PC-9 (cell line): ENCODE measurements at places on chromosomes 4 and X. TPM values are rescaled to one million over a fixed set of nuclear protein-coding genes. Genes with fewer than 3 reads are reported as not detected.

PRRG1 gene
- 23.5 and 34.4 TPM in 2 replicates for total RNA-seq

ZMAT1 gene
- not detected in 2 replicates for total RNA-seq

TLL1 gene
- 0.45 and 0.46 TPM in 2 replicates for total RNA-seq

NOX1 gene
- not detected in 2 replicates for total RNA-seq

SLC6A14 gene
- total RNA-seq = 0.44 and 0.60 TPM in 2 replicates

GLOD5 gene
- total RNA-seq = not detected in 2 replicates

MAP3K15 gene
- not detected in 2 replicates for total RNA-seq

SHOX gene
- not detected in 2 replicates for total RNA-seq

CLNK gene
- total RNA-seq = not detected in 2 replicates

PRDM8 gene
- 0.26 and 0.88 TPM in 2 replicates for total RNA-seq

CCNA2 gene
- 61.9 and 70.7 TPM in 2 replicates for total RNA-seq

SRPX2 gene
- total RNA-seq = 65.9 and 77.8 TPM in 2 replicates

IQCM gene
- not detected in 2 replicates for total RNA-seq

TMEM35A gene
- total RNA-seq = not detected in 2 replicates

GAGE2A gene
- total RNA-seq = not detected in 2 replicates

OTC gene
- total RNA-seq = not detected in 2 replicates

CXCL10 gene
- total RNA-seq = not detected in 2 replicates

PPP4R3C gene
- total RNA-seq = 1.2 and 1.5 TPM in 2 replicates

CDX4 gene
- total RNA-seq = not detected in 2 replicates

GATA1 gene
- total RNA-seq = not detected in 2 replicates

ADAM29 gene
- not detected in 2 replicates for total RNA-seq

SMC1A gene
- total RNA-seq = 114 and 162 TPM in 2 replicates

P2RY4 gene
- total RNA-seq = 0.50 and 0.65 TPM in 2 replicates

ARX gene
- total RNA-seq = not detected in 2 replicates

PTTG2 gene
- total RNA-seq = 0.55 and 2.1 TPM in 2 replicates

QRFPR gene
- total RNA-seq = 0.28 TPM in 1 of 2 replicates, not detected in the other

TMPRSS11A gene
- total RNA-seq = not detected in 2 replicates

CDS1 gene
- 35.6 and 37.3 TPM in 2 replicates for total RNA-seq

BMPR1B gene
- total RNA-seq = 1.1 and 3.2 TPM in 2 replicates

GPR82 gene
- not detected in 2 replicates for total RNA-seq

CCDC120 gene
- total RNA-seq = 20.6 and 23.9 TPM in 2 replicates

GAGE1 gene
- not detected in 2 replicates for total RNA-seq

UGT8 gene
- 2.7 and 3.7 TPM in 2 replicates for total RNA-seq

CD38 gene
- 0.90 and 1.3 TPM in 2 replicates for total RNA-seq

MAGEC2 gene
- total RNA-seq = not detected in 2 replicates

PDE6B gene
- total RNA-seq = 5.9 and 8.2 TPM in 2 replicates

MAGEA12 gene
- 17.2 and 24.2 TPM in 2 replicates for total RNA-seq

EPHA5 gene
- total RNA-seq = not detected in 2 replicates

DCAF8L2 gene
- 5.6 and 7.7 TPM in 2 replicates for total RNA-seq

ZXDA gene
- total RNA-seq = 2.4 and 3.4 TPM in 2 replicates

IGSF1 gene
- 0.23 and 0.48 TPM in 2 replicates for total RNA-seq

POF1B gene
- 0.28 and 0.61 TPM in 2 replicates for total RNA-seq

ART3 gene
- not detected in 2 replicates for total RNA-seq

CLOCK gene
- total RNA-seq = 13.3 and 19.4 TPM in 2 replicates

TRIM61 gene
- 0.61 and 0.70 TPM in 2 replicates for total RNA-seq
